ENCODE measurements at places on chromosomes 1 and 21.

DNA sequence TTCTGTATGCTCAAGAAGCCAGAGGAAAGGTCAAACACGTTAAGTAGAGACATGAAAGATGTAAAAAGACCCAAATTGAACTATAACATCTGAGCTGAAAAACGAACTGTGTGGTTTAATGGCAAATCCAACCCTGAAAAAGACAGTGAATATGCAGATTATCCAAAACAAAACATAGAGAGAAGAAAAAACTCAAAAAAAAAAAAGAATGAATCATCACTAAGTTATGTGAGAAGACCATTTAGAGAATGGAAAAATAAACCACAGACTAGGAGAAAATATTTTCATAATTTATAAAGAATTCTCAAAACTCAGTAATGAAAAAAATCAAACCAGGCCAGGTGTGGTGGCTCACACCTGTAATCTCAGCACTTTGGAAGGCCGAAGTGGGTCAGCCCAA is 253.3 kb downstream of the PLPP3 start:
- no peak for DNase-seq

GRCh38 chr1:64898107-64898861 is 68.1 kb downstream of the JAK1 start:
- DNase-seq = no peak

DNA sequence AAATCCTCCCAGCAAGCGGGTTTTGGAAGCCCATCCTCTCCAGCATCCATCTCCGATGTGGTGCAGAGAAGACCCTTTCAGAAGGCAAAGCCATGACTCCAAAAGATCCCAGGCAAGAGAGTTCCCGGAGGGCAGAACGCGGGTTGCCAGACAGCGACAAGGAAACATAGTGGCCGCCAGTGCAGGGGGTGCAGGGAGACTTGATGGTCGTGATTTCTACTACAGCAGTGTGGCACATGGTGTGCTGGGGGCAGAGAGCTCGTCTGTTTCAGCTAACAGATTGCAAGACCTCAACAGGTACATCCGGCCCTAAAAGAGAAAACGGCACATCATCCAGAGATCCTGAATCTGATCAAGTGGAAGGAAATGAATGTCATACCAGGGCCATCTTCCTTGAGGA is 74.3 kb downstream of the HLCS start:
- DNase-seq = no peak

DNA sequence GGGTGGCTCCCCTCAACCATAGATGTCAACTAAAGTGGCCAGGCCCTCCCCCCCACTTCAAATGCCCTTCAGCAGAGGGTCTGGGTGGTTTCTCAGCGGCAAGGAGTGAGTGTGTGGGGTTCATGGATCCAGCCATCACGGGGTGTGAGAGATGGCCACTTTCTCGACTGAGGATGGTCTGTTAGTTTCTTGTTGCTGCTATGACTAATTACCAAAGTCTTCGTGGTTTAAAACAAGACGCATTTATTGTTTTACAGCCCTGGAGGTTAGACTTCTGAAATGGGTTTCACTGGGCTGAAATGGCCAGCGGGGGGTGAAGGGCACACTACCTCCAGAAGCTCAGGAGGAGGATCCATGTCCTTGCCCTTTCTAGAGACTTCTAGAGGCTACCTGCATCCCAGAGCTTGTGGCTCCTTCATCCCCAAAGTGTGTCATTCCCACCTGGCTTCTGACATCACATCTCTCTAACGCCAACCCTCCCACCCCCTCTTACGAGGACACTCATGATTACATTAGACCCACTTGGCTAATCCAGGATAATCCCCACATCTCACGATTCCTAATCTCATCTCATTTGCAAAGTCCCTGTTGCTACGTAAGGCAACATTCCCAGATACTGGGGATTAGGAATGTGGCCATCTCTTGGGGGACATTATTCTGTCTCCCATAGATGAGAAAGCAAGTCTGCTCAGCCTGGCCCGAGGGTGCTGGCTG is 53.0 kb downstream of the EPHB2 start:
- no peak for DNase-seq

- no peak for DNase-seq
These were observed 773 bp downstream of the CHD1L start for GRCh38 chr1:147243228-147243685.

DNA sequence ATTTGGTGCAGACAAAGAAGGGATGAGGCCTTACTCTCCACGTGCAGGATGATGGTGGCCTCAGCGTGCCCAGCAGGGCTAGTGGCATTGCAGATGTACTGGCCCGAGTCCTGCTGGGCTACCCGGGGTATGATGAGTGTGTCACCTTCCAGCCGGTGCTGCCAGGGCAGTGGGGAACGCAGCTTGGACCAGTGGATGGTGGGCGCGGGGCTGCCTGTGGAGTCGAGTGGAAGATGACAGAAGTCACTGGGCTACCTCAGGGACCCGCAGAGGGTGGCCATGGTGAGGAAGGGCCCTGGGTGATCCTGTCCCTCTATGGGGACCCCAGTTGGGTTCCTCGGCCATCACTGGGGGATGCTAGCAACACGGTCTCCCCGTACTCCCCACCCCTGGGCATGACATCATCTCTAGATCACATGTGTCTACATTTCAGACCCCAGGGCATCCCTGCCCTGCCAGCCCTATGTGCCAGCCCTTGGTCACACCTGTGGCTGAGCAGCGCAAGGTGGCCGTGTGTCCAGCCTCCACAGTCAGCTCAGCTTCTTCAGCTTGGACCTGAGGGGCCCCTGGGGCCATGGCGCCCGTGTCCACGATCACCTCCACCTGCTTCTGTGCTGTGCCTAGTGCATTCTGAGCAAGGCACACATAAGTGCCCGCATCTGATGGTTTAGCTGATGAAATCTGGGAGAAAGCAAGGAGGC is 27.4 kb downstream of the LDLRAD2 start:
- DNase-seq = no peak

- DNase-seq = no peak
These were observed 83.5 kb downstream of the INTS7 start for GRCh38 chr1:211951856-211952255.

DNA sequence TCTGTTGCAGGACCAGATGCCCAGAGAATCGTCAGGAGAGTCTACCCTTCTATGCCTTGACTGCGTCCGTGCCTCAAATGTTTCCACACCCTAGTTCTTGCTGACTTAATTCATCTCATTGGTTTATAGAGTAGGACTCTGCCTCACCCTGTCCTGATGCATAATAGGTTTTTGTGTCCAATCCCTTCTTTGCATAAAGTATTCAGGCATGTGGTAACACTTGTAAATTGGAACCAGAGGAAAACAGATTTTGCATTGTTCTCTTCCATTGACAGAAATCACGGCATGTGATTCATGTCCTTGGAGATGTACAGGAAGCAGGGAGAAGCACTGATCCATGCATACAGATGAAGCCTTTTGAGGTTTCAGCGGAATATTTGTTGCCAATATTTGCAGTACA is 29.5 kb downstream of the PLPPR5 start:
- no peak for DNase-seq

- DNase-seq = no peak
These were observed 6.6 kb downstream of the KIAA2013 start for GRCh38 chr1:11919621-11920020.
